T follicular helper cell (primary cell): ENCODE measurements at places on chromosomes 6 and 20.

DNA sequence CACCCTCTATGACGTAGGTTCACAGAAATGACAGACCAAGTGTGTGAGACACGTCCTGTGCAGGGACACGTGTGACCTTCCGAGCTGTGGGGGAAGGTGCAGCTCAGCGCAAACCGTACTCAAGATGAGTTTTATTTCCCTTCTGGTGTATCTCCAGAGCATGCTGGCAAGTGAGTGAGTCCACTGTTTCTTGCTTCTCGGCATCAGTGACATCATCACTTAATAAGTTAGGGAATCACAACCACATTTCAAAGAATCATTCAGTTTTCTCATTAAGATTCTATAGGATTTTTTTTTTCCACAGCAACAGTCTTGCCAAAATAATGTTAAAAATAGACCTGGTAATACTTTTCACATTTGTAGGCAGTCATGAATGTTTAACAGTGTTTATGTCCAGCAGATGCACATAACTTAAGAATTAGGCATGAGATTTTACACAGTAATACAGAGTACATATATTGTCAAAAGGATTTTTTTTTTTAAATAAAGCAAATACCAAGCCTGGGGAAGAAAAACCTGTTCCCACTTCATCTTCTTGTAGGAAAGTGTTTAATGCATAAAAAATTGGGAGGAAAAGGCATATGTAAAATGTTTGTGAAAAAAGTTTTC, 417.8 kb downstream of the CDC5L start:
- DNase-seq: no peak

DNA sequence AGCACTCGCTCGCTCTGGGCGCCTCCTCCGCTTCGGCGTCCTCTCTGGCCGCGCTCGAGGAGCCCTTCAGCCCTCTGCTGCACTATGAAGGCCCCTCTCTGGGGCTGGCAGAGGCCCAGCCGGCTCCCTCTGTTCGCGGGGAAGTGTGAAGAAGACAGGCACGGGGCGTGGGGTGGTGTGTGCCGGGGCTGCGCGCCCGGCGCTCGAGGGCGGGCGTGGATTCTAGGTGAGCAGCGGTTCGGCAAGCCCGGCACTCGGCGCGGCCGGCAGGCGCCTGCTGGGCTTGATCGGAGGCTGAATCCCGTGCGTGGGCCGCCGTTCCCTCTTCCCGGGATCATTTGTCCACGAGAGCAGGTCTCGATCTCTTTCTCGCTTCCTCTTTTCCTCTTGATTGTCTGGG, 153.0 kb downstream of the SLC35B3 start:
- no peak for DNase-seq

GRCh38 chr6:45881705-45882467, 133.8 kb downstream of the CLIC5 start:
- DNase-seq: no peak

DNA sequence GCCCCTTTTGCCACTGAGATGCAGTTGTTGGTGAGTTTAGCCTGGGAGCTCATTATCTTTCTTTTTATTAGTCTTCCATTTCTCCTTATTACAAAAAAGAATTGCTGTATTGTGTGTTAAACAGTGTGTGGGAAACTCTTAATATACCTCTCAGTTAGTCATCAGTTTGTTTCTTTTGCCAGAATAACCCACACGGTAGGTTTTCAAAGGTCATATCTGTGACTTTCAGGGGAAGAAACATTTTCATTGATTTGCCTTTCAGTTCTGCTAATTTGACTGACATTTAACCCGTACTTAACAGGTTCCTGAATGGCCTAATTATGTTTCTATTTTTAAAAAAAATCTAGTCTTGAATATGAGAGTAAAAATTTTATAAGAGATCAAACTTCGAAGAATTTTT, 145.3 kb downstream of the KHDC1L start:
- no peak for DNase-seq

DNA sequence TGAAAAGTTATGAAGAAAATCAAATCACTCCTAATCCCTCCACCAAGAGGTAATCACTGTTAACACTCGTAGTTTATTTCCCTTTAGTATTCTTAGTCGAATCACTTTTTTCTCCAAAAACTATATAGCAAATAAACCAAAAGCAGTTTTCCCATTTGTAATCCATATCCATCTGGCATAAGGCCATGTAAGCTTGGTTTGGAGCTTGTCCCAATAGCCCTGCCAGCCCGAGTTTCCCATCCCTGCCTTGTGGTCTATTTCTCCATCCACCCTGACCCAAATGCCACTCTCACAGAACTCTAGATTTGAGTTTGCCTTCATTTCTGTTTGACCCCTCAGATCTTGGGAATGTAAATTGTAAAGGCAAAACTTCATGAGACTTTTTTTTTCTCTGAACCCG, 71.8 kb upstream of the DSP start:
- DNase-seq: no peak

- DNase-seq: no peak
Observed at GRCh38 chr6:4910037-4910760, 93.6 kb downstream of the RPP40 start.

- no peak for DNase-seq
Observed at GRCh38 chr6:64252256-64252655, 616.7 kb downstream of the PHF3 start.

DNA sequence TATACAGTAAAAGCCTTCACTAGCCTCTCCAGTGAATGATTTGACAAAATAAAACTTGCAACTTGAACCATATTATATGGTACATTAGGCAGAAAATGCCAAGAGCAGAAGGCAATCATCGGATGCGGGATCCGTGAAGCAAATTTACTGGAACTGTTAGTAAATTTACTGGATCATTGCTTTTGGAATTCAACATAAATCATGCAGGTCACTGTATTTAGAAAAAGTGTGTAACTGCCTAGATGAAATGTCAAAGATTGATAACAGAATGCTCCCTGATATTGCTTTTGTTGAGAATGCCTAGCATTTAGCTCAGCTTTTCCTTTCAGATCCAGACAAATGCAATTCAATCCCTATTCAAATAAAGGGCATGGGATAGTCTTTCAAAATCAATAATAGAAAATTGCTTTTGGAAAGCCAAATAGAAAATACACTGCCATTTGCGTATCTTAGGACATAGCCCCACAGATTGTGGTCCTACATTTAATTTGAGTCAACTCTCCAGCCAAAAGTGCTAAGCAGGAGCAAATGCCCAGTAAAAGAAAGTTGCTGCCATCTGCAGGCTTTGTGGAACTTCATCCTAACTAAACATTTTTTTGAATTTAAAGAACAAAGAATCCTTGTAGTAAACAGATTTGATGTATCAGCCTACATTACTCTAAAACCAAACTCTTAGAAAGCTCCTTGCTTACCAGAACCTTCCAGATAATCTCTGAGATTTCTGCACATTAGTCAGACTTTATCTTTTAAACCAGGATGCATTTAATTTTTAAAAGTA, 109.5 kb upstream of the HSF2 start:
- DNase-seq: no peak

DNA sequence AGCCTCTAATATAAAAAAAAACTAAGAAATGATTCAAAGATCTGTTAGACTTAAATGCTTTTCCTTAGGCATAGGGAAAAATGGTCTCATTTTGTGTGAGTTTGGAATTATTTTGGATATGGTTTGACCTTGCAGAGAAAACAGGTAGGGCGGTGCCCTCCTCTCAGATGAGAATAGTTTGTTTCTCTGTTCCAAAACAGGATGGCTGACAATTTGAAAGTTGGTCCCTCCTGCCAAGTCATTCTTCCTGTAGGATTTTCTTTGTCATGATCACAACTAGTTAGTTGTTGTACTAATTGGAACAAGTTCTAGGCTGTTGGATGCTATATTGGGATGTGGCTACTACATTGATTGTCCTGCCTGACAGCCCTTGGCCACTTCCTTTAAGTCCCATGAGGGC, 108.6 kb downstream of the BCKDHB start:
- DNase-seq: no peak

GRCh38 chr6:21969192-21969591, 327.6 kb downstream of the PRL start:
- no peak for DNase-seq

- no peak for DNase-seq
Observed at GRCh38 chr6:104527311-104527710, 332.4 kb downstream of the HACE1 start.

- peak; percentile 52 for DNase-seq
Observed at GRCh38 chr20:49186535-49187329, 1.4 kb downstream of the STAU1 start.

- DNase-seq: no peak
Observed at GRCh38 chr6:14630016-14630415, 512.4 kb downstream of the CD83 start.

DNA sequence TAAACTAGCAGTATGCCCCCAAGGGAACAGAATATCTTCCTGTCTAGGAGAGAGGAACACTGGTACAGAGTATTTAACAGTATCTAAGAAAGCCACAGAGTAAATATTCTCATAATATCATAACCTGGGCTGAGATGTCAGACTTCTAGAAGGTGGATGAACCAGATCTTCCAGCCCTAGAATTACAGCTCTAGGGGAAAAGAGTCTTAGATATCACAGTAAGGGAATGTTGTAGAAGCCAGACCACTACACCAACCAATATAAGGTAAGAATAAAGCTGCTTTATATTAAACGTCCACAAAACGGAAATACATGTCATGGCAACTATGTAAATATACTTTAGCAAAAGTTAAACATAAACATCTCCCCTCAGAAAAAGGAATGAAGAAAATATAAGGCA, 12.4 kb downstream of the SERINC1 start:
- no peak for DNase-seq

DNA sequence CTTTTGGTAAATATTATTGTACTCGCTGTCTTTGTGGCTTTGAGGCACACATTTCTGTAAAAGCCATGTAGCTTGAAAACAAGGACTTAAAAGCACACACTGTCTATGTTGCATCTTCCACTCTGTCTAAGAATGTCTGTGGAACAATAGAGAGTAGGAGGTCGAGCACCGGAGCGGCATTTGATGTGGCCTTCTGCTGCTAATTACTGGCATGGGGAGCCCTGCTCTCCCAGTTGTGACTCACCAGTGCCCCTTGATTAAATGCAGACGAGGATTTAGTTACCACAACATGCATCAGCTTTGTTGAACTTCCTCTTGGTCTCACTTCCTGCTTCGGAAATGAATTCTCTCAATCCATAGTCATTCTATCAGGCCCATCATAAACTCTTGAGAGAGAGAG, 680.7 kb upstream of the SLC35B3 start:
- no peak for DNase-seq

- no peak for DNase-seq
Observed at GRCh38 chr20:8272766-8273165, 140.7 kb downstream of the PLCB1 start.

DNA sequence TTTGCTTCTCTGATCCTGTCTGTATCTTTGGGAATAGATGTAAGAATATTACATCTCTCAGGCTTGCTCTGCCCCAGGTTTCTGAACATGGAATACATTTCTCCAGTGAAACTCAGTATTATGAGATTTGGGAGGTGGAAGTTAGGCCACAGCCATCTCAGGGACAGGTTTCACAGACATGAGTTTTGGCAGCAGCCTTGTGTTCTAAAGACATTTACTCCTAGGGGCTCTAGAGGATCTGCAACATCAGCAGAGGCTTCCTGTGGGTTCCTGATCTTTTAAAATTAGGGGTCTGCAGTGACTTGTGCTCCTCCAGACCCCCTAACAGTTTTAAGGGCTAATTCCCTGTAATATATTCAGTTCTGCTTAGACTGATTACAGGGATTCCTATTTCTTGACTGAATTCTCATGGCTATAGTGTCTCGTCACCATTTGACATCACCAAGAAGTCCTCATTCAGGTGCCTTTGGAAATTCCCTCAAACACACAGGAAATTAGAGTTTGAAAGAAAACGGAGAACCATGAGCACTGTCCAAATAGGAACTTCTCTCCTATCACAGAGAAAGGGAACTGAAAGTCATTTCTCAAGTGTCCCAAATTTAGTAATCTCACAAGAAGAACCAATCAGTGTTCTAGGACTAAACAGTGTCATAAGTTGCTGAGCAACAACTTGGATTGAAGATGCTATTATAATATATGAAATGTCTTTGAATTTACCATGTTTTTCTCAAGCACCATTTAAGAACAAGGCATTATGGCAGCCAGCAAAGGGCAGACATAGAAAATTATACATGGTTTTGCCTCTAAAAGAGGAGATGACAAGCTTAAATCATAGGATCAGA, 2.5 kb upstream of the HLA-DRA start:
- no peak for DNase-seq

DNA sequence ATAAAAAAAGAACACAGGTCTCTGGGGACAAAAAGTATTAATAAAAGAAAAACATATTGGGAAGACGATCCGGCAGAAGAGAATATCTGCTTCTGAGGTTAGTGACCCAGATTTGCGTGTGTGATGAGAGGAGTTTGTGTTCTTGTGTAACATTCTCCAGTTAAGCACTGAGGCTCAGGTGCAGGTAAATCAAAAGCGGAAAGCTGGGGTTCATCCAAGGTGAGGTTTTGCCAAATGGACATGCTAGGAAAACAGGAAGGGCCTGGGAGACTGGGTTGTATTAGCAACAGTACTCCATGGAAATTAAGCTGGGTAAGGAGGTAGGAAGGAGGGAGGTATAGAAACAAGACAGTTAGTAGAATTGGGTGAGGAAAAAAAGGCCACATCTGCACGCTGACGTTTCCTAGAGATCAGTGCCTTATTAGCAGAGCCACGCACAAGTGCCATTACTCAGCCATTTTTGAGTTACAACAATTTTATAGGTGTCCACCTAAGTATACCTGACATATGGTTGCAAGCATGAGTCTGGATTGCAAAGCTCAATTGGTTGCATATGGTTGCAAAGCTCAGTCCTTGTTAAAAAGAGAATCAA, 139.6 kb downstream of the ZMYND8 start:
- DNase-seq: no peak

DNA sequence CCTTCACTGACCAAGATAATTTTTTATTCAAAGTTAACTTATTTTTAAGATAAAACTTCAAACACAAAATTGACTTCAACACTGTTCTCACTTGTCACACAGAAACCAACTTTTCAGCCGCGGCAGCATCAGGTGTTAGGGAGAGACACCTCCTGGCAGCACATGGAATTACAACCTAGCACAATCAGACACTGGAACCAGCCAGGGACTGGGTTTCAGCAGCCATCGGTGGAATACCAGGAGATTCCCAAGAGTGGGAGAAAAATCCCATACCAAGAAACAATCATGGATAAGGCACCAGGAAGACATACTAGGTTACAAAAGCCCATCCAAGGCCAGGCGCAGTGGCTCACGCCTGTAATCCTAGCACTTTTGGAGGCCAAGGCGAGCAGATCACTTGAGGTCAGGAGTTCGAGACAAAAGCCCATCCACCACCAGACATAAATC, 70.0 kb downstream of the SNX5 start:
- DNase-seq: peak; percentile 29

DNA sequence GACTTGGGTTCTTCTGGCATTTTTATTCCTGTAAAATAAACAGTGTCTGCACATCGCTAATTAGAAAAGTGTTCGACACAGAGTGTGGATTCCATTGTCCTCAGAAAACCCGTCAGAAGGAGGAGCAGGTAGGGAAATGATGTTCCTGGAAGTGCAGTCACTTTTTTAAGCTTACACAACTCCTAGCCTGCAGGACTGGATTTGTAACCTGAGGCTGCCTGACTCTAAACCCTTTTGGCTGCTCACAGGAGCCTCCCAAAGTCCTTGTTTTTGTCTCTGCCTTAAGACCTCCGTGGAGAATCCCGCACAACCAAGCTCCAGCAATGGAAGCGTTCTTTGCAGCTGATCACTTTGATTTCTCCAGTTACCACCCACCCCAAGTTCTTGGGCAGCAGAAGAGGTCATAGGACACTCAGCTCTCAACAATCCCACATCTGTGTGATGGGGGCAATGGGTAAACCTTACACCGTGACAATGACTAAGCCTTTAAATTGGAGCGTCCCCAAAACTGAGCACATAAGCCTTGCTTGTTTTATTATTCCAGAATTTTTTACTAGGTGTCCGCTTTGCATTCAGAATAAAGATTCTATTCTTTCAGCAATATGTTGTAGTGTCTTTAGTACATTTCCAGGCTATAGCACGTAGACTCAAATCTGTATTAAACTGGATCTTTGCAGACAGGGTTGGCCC, 227.9 kb downstream of the TBXT start:
- DNase-seq: no peak
